ENCODE measurements at places on chromosomes 2 and 18.

DNA sequence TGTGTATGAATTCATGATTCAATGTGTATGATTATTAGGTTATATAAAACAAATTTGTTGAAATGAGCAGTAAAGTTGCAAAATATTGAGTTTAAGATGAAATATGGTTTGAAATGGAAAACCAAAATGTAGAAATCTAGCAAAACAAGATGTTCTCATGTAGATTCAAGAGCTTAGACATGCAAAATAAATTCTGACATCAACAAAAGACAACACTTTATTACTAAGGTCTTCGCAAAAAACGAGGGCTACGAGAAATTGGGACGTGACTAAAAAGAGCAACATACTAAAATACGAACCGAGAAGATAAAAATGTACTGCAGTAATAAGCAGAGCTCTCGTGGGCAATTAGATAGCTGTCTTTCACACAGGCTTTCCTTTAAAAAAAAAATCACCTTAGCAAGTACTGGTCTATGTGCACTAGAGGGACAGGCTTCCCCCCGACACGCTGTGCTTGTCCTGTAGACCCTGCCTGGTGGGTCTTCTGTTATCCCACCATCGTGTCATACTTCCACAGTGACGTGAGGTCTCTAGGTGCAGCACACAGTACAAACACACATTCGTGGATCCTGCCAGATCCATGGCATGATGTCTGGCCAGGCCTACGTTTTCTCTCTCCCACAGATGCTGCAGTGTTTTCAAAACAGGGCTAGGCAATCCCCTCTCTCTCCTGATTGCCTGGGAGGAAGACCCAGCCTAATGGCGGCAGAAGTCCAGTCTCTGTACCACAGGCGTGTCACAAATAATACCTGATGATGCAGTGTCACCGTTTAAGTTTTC is 240.8 kb downstream of the TCF4 start:
- no peak for DNase-seq

DNA sequence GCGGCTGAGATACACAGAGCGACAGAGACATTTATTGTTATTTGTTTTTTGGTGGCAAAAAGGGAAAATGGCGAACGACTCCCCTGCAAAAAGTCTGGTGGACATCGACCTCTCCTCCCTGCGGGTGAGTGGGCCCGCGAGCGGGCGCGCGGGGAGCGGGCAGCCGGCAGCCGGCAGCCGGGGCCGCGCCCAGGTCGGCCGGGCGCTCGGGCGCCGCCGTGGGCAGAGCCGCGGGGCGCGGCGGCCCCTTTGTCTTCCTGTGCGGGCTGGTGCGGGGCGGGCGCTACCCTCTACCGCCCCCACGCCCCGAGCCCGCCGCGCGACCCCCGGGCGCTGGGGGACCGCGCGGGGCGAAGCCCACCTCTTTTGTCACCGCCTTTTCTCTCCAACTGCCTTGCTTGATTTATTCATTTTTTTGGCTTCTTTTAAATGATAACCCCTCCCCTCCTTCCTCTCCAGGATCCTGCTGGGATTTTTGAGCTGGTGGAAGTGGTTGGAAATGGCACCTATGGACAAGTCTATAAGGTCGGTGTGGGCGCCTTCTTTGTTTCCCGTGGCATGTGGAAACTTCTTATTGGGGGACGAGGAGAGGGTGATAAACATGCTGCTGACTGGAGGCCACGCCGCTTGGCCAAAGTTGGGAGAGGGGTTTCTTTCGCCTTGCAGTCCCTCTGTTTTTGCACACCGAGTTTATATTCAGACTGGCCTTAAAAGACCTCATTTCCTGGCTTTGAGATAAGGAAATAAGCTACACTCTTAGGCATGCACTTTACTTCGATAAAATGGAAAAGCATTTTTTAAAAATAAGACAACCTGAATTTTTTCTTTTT is 722 bp downstream of the MAP4K4 start:
- no peak for DNase-seq

DNA sequence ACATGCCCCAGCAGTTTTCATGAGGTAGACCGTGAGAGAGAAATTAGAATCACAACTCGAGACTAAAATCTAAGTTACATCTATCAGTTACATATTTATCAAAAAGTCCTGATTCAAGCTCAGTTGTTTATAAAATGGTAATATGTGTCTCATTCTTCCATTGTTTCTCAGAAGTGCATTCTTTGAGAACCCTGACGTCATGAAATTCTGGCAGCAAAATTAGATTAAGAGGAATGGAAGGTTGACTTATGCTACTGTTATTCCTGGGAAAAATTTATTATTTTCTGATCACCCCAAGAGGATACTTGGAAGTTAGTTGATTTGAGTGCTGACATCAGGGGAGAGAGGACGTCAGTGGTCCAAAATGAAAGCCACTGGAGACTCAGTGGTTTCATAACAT is 1864.8 kb upstream of the LRRTM1 start:
- DNase-seq, result no peak

DNA sequence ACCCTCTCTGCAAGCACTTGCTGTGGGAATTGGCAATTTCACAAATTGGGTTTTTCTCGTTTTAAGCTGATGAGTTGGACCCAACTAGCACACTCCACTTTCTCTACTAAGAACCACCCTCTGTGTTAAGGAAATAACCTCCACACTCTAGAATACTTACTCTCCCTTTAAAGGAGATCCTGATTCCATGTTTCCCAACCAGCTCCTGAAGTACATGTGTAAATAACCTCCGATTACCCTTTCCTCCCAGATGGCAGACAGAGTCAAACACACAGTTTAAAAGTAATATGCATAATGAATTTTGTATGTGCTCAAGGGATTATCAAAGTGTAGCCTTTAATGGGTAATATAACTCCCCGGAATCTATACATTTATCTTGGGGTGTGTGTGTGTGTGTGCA is 171.3 kb upstream of the OSR1 start:
- no peak for DNase-seq

- no peak for DNase-seq
These were observed 556.4 kb downstream of the ERBB4 start for GRCh38 chr2:211982162-211982561.

Data from esophagus muscularis mucosa (tissue), 4 donors.